Renal pelvis (tissue), 12 donors: ENCODE measurements at places on chromosomes 16 and 17.
A peak's percentile ranks its signal among the peaks of the same experiment; 100 is the strongest.

- no peak for DNase-seq
Measured at GRCh38 chr17:49690256-49690655, 12.4 kb upstream of the SPOP start.

DNA sequence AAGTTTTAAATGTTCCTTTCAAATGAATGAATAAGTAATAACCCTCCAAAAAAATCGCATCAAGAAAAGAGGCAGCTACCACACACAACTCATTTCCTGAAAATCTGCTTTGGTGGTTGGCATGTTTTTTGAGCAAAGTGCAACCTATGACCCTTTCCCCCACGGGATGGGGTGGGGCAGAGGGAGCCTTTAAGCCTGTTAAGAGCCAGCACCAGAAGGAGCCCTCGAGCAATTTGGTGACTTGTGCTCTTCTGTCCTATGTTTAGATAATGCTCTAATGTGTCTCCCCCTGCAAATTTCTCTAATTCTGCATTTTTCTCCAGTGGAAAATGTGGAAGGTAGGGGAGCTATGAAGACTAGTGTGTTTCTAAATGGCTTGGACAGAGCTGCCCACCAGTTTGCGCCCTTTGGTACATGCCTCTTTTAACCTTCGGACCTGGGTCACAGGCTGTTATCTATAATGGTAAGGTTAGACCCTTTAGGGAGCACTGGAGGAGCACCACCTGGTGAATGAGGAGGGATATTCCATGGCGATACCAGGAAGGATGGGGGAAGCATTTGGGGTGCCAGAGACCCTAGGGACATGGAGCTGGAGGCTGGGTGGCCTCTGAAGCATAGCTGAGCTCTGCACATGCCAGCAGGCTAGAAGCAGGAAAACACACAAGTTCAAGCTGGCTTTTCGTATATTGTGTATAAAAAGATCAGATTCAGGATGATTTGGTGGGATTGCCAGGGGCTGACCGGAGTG, 1.6 kb downstream of the PYCARD start:
- DNase-seq, result no peak

GRCh38 chr16:12618515-12618914, 185.2 kb downstream of the CPPED1 start:
- DNase-seq, result peak; percentile 42

GRCh38 chr16:27253526-27253930, 15.0 kb downstream of the NSMCE1 start:
- no peak for DNase-seq

- DNase-seq, result no peak
Measured at GRCh38 chr16:2724088-2724676, 4.2 kb upstream of the PRSS27 start.

GRCh38 chr17:42287305-42287976, 857 bp upstream of the STAT5A start:
- no peak for DNase-seq

DNA sequence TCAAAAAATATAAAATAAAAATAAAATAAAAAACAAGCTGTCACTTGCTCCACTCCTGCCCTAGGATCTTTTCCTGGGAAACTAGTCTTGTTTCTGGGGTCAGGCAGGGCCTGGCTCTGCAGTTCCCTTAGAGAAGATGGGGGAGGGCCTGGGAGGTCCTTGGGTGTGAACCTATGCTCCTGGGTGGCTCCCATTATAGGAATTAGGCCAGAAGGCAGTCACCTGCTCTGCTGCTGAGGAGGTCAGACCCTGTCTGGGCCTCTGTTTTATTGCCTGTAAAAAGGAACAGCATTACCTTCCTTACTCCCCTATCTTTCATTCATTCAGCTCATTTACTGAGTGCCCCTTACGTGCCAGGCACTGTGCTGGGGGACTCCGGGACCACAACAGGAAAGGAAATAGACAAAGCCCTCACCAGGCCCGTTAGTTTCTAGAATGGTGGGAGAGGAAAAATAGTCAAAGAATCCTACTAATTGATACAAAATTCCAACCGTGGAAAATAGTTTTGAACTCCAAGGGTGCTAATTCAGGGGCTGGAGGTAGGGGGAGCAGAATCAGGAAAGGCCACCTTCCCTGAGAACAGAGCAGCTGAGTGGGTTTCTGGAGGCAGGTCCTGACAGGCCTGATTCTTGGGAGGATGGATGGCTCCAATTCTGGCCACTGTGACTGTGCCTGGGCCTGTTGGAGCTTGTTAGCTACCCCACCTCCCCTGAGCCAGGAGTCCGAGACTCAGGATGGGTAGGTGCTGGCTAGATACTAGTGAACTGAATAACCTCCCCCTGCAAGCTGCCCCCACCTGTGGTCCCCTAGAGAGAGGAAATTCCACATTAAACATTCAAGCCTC, 1.3 kb upstream of the SLC46A1 start:
- no peak for DNase-seq

- DNase-seq, result no peak
Measured at GRCh38 chr16:79623824-79624223, 23.3 kb upstream of the MAF start.

DNA sequence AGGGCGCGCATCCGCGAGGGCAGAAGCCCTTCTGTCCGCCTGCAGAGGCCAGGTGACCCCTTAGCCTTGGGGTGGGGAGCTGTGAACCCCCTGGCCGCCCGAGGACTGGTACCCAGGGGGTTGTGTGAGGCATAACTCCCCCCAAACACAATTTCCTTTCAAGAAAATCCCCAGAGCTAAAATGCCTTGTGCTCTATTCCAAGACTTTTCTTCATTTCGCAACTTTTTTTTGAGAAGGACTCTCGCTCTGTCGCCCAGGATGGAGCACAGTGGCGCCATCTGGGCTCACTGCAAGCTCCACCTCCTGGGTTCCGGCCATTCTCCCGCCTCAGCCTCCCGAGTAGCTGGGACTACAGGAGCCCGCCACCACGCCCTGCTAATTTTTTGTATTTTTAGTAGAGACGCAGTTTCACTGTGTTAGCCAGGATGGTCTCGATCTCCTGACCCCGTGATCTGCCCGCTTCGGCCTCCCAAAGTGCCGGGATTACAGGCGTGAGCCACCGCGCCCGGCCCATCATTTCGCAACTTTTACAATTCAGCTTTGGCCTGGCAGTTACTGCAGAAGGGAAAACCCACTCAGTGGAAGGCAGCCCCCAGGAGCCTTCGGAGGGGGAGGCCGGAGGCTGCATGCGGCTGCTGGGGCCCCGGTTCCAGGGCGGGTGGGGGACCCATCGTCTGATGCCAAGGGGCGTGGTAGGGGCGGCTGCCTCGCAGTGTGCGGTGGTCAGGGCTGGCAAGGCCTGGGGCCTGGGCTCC, 963 bp upstream of the APRT start:
- no peak for DNase-seq

DNA sequence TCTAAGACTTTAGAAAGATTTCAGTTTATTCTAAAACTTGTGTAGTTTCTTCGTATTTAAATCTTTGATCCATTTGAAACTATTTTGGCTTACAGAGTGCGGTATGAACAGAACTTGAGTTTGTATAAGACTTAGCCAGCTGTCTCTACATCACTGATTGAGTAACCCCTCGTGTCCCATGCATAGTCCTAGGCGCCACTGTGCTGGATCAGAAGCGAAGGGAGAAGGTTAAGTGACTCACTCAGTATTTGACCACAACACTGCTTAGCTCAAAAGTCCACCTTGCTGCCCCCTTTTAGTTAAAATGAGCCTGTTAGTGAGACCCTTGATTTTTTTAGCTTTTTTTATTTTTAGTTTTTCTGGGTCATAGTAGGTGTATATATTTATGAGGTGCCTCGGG, 28.4 kb downstream of the CD300LB start:
- DNase-seq, result no peak

- peak; percentile 58 for DNase-seq
Measured at GRCh38 chr17:9817086-9817485, 4.8 kb downstream of the GSG1L2 start.

GRCh38 chr16:56298116-56298515, 106.8 kb downstream of the GNAO1 start:
- DNase-seq, result no peak
